ENCODE measurements at places on chromosomes 12 and 14. TPM values are rescaled to one million over a fixed set of nuclear protein-coding genes. Genes with fewer than 3 reads are reported as not detected.

DNA sequence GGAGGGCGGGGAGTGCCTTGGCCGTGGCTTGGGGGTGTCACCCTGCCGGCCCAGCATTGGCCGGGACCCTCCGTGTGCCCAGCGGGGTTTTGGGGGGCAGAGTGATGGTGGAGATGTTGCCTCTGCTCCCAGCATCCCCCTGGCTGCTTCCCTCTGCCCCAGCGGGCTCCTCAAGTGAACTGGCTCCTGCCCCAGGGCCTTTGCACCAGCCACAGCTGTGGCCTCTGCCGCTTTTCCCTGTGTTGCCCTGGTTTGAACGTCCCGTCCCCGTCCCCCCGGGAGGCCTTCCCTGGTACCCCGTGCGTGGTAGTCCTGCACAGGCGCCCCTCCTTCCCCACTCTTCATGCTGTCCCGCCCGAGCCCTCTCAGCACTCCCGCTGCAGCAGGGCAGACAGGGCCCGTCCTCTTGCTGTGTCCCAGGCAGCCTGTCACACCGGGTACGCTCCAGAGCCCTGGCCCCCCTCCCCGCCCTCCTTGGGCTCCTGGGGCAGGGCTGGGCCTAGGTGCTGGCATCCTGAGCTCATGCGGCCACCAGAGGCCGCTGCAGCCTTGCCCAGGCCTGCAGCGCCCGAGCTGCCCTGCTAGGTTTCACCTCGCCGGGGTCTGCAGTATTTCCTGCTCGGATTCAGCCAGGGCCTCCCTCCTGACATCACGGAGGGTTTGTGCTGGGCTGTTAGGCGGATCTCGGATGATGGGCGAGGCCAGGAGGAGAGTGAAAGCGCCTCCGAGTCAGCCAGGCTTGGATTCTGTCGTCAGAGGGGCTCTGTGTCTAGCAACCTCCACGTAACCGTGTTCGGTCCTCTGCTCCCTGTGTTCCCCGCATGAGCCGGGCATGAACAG lies 9.5 kb downstream of the NOC4L start:
- peak; percentile 68 for DNase-seq

The KRT3 gene
- 0.09 TPM for total RNA-seq

GRCh38 chr12:5648692-5649359 lies 216.9 kb downstream of the NTF3 start:
- DNase-seq: no peak

The RNASE2 gene
- not detected for total RNA-seq

DNA sequence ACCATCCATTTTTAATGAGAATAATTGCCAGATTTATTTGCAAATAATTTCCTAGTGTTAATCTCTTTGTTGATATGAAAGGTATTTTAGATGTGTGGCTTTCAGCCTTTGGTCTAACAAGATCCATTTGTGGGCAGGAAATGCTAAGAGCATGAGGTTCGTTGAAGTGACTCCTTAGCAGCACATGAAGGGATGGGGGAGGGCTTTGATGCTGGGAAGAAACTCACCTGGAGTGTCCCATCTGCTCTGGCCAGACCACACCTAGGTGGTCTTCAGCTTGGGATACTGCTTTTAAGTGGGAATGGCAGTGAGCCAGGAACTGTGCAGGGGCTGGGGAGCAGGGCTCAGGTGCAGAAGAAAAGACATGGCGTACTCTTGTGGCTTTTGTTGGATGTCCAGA lies 13.6 kb downstream of the SFSWAP start:
- no peak for DNase-seq

DNA sequence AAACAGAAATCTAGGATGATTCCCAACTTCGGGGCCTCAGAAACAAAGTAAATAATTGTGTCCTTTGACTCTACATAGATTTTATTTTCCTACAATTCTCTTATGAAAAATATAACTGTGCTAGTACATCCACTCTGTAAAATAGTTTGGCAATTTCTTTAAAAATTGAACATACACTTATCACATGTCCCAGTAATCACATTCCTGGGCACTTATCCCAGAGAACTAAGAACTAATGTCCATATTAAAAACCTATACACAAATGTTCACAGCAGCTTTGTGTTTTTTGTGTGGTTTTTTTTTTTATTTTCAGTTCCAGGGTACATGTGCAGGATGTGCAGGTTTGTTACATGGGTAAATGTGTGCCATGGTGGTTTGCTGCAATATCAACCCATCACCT lies 99.0 kb downstream of the KCNH5 start:
- DNase-seq: no peak

DNA sequence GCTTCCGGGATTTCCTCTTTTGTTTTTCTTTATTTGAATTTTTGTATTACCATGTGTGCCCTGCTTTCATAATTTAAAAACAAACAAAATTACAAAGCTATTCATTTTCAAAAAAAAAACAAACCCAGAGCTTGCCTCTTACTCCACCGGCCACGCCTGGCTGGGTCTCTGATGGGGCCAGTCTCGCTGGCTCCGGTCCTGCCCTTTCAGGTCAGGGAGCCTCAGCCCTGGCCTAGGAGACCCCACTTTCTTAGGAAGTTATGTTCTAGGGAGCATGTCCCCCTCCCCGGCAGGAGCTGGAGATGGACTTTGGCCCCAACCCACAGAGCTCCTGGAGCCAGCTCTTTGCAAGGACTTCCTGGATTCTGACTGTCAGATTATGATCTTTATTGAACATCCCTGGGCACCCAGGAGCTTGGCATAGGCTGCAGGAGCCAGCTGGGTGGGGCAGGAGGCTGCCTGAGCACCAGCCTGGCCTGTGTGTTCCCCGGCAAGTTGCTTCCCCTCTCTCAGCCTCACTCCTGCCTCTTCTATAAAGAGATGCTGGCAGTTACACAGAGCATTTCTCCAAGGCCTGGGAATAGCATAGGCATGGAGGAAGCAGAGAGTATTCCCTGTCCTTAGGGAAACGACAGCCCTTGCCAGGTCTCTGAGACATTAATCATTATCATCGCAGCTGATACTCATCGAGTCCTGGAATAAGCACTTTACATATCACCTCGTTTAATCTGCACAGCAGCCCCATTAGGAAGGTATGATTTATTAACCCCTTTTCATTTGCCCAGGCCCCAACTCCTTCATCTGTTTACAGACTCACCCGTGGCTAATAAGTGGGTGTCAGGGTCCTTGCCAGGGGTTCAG lies 3.5 kb downstream of the DEGS2 start:
- no peak for DNase-seq

- no peak for DNase-seq
Observed at GRCh38 chr14:75430116-75430515, 2.3 kb downstream of the JDP2 start.

The TGFB3 gene
- total RNA-seq: 2.8 TPM

DNA sequence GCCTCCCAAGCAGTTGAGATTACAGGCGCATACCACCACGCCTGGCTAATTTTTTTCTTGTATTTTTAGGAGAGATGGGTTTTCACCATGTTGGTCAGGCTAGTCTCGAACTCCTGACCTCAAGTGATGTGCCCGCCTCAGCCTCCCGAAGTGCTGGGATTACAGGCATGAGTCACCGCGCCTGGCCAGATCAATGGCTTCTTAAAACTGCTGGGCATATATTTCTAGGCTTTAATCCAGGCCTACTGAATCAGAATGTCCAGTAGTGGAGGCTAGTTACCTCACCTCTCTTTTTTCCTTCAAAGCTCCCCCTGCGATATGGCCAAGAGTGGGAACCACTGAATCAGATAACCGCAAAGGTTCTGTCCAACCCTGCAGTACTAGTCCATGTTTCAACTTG lies 17.1 kb downstream of the POU6F1 start:
- DNase-seq: no peak

DNA sequence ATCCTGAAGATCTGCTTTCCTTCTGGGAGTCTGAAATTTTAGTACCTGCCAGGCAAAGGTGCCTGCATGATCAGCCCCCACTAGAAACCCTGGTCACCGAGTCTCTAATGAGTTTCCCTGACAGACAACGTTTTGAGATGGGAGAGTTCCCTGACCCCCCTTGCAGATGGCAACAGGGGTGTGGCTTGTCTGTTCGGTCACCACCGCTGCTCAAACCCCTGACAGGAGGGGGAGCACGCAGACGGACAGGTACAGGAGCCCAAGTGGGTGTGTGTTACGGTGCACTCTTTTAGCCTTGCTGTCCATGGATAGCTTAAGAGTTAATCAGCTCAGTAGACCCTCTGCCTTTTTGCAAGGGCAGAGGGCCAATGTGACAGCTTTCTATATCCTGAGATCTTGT lies 19.3 kb upstream of the CDKN3 start:
- no peak for DNase-seq

The HVCN1 gene
- total RNA-seq: 6.3 TPM

The EXOC3L4 gene
- total RNA-seq: not detected

The EAPP gene
- 37.7 TPM for total RNA-seq

DNA sequence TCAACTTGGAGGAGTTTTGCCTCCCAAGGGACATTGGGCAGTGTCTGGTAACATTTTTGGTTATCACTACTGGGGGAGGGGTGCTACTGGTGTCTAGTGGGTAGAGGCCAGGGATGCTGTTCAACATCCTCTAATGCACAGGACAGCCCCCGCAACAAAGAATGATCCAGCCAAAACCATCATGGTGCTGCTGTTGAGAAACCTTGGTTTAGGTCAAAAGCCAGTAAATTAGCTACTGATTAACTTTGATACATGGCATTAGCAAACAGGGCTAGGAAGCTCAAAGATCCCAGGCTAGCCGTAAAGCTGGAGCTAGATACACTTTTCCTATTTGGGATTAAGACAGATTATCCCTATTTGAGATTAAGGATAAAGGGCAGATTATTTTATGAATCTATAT lies 8.8 kb downstream of the ALKBH2 start:
- no peak for DNase-seq

DNA sequence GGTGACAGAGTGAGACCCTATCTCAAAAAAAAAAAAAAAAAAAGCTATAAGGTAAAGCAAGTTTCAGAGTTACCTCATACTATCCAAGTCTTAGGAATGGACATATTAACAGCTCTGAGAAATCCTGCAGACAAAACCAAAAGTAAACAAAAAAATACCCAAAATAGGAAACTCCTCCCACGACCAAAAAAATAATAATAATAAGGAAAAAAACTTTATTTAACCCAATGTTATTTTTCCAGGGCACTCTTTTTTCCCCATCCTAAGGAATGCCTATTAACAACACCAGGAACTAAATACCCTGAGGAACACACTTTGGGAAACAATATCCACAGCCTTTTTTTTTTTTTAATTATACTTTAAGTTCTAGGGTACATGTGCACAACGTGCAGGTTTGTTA lies 135.5 kb upstream of the CCND2 start:
- DNase-seq: no peak

DNA sequence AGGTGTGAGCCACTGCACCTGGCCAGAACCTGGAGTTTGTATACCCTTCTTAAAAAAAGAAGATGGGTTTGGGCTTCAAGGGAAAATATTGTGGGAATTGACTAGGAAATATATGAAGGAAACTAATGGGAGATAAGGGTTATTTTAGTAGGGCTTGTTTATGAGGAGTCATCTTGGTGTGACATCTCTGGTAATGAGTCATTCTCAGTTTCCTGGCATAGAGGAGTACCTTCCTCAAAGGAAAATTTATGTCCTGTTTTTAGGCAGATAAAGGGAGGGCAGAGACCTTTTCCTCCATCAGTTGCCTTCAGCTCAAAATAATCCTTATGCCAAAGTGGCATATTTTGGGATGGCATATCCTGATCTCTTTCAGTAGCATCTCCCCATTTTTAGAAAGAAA lies 30.6 kb upstream of the NFKBIA start:
- DNase-seq: no peak

GRCh38 chr12:115617391-115617790 lies 660.1 kb downstream of the MED13L start:
- no peak for DNase-seq

The ANO2 gene
- not detected for total RNA-seq

- no peak for DNase-seq
Observed at GRCh38 chr12:122457627-122458026, 35.2 kb upstream of the CLIP1 start.

The PTGR2 gene
- 6.4 TPM for total RNA-seq

The KLRB1 gene
- 0.46 TPM for total RNA-seq

GRCh38 chr12:8780389-8780788 lies 42.0 kb upstream of the A2ML1 start:
- no peak for DNase-seq

DNA sequence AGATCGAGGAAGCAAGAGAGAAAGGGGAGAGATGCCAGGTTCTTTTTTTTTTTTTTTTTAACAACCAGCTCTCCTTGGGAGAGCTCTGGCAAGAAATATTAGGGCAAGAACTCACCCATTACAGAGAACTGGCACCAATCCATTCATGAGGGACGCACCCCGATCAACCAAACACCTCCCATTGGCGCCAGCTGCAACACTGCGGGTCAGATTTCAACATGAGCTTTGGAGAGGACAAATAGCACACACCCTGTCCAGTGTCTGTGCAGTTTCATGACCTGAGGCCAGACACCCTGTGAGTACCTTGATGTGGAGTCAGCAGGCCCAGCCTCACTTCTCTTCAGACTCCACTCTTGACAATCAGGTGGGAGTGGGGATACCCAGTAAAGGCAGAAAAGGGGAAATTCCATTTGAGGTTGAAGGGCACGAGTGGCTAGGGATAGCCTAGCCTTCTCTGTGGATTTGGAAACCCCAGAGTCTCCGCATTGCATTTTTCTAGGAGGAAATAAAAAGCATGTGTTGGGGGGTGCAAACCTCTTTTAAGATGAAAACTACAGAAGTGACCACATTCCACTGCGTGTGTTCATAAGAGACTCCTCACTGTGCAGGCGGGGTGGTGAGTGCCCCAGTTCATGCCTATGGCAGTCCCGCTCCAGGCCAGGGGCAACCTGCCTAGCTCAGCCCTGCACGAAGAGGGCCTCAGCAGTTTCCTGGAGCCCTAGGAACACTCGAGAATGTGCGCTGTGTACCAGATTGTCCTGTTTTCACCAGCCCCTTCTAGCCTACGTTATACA lies 42.4 kb upstream of the GPATCH2L start:
- DNase-seq: no peak

GRCh38 chr12:713281-713875 lies 39.0 kb upstream of the WNK1 start:
- no peak for DNase-seq

The SYT1 gene
- not detected for total RNA-seq

The P2RX2 gene
- not detected for total RNA-seq

The GNB3 gene
- total RNA-seq: 1.8 TPM

DNA sequence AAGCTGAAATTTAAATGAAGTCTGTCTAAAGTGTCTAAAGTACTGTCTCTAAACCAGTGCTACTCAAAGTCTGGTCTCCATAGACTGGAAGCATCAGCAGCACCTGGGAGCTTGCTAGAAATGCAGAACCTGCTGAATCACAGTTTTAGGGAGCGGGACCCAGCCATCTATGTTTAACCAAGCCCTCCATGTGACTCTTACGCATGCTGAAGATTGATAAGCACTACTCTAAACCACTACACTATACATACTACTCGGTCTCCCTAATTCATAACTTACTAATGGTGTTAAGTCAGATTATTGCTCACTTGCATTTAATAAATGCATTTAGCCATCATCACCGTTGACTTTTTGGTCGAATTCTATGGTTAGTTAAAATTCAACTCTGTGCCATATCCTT lies 88.8 kb downstream of the SLC25A21 start:
- no peak for DNase-seq

DNA sequence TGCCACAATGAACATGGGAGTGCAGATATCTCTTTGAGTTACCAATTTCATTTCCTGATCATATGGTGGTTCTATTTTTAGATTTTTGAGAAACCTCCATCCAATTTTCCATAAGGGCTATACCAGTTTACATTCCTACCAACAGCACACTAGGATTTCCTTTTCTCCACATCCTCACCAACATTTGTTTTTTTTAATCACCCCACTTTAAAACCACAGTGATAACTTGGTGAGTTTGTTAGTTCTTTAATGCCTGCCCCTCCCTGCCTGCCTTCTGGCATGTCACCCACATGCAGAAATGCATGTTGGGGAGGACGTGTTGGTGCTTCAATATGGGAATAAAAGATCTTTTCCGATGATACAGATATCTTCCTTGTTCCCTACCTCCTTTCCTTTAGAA lies 167.9 kb downstream of the CAND1 start:
- no peak for DNase-seq

All from activated naive CD4-positive, alpha-beta T cell treated with anti-CD3 and anti-CD28 coated beads, Interleukin-2, amount 50 U/mL, for 72 hours (primary cell).